Left cardiac atrium (tissue), 4 donors: ENCODE measurements at places on chromosomes 12 and 14. TPM values are rescaled to one million over a fixed set of nuclear protein-coding genes. Genes with fewer than 3 reads are reported as not detected.

- no peak for DNase-seq
Measured at GRCh38 chr14:62470935-62471334, 574.3 kb downstream of the KCNH5 start.

- no peak for DNase-seq
Measured at GRCh38 chr12:116613256-116613655, 54.1 kb downstream of the MAP1LC3B2 start.

The PLA2G1B gene
- not detected for total RNA-seq

The TAS2R7 gene
- not detected for total RNA-seq

DNA sequence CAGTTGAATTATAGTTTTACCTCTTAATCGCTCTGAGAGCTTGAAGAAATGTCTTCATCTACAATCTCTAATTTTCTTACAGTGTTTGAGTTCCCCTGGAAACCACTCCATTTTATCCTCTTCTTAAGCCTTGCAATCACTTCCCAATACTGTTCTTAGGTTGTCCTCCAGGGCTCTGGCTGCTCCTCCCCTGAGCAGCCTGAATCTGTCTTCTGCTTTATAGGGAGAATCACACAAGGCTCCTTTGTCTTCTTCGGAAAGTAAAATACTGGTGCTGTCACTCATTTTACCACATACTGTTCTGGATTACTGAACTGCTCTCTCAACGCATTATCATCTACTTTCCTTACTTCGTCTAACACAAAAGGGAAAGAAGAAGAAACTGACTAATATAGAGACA lies 133.7 kb downstream of the MDGA2 start:
- DNase-seq = no peak

The DBX2 gene
- total RNA-seq = 0.13 TPM

DNA sequence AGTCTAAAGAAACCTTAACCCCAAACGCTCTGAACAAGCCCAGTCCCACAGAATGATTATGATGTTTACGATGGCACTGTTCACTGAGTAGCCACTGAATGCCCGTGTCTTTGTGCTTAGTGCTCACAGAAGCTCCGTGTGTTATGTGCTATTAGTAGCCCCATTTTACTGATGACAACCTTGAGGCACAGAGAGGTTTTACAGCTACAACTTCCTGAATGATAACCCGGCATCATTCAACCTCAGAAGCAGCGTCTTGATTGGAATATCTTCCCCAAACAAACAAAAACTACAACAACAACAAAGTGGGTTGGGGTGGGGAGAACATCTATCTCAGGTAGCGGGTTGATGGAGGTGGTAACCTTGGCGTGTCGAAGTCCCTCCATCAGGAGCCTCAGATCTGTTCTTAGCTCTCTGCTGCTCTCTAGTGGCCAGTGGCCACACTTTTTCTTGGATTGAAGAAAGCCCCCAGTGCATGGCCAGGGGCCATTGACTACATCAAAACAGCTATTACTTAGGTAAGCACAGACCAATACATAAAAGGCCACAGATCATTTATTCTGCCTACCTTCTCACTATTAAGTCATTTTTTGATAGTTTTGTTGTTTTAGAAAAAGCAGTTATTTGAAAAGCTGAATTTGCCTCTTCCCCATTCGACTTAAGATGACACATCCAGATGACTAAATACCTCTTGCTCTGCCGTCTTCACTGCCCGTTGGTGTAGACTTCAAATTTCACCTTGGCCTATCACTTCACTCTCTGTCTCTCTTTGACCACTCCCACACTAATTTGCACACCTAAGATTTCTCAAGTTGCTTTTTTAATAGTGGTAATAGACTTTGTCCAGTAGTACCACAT lies 376.9 kb downstream of the GALC start:
- DNase-seq = peak; percentile 50

The LTB4R gene
- total RNA-seq = 2.8 TPM

GRCh38 chr12:124162151-124163110 lies 132.5 kb upstream of the RFLNA start:
- no peak for DNase-seq

GRCh38 chr14:79279645-79280597 lies 931.4 kb downstream of the DIO2 start:
- DNase-seq = no peak

GRCh38 chr14:104130974-104131651 lies 7.3 kb upstream of the KIF26A start:
- peak; percentile 66 for DNase-seq

The GCN1 gene
- 36.1 TPM for total RNA-seq

GRCh38 chr12:25979563-25979962 lies 21.1 kb downstream of the RASSF8 start:
- DNase-seq = no peak

- peak; percentile 44 for DNase-seq
Measured at GRCh38 chr12:49296034-49296835, 1.3 kb downstream of the PRPH start.

DNA sequence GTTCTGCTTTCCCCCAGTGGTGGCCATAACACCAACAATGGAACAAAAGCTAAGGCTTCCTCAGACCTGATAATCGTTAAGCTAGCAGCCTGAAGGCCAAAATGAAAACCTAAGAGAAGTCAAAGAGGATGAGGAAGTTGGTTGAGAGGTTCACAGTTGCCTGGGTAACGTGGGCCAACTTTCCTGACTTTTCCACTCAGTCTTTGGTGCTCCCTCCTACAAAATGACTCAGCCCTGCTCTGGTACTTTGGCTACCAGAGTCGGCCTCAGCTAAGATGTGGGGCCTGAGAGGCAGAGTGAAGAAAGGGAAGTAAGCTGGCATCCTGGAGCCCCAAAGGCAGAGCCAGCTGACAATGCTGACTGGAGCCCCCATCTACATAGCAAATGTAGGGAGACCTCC lies 14.9 kb upstream of the FKBP11 start:
- no peak for DNase-seq

The MYBPC1 gene
- 10.2 TPM for total RNA-seq
